ENCODE measurements at places on chromosomes 4 and X.
A peak's percentile ranks its signal among the peaks of the same experiment; 100 is the strongest.

- no peak for DNase-seq
These were observed 107.8 kb downstream of the TNIP2 start for GRCh38 chr4:2648159-2648814.

- no peak for DNase-seq
These were observed 584.2 kb upstream of the PCDH10 start for GRCh38 chr4:132564920-132565319.

- DNase-seq = peak; percentile 74
These were observed 153.8 kb upstream of the RAPGEF2 start for GRCh38 chr4:158949099-158949498.

- no peak for DNase-seq
These were observed 2.6 kb downstream of the CXCL6 start for GRCh38 chr4:73839071-73839470.

DNA sequence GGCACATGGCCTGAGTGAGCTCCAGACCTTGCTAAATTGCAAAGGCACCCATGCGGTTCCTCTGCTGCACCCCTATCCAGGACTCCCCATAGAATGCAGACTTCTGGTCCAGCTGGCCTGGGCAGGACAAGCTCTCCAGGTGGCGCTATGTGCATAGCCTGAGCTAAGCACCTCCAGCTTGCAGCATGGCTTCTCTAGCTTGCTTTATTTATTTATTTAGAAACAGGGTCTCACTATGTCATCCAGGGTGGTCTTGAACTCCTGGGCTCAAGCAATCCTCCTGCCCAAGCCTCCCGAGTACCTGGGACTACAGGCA, 5.5 kb upstream of the WFS1 start:
- peak; percentile 54 for DNase-seq

- DNase-seq = no peak
These were observed 41.3 kb upstream of the ASMTL start for GRCh38 chrX:1493877-1494510.

- peak; percentile 60 for DNase-seq
These were observed 24.2 kb downstream of the GPRIN3 start for GRCh38 chr4:89283226-89284009.

- no peak for DNase-seq
These were observed 882.2 kb downstream of the STIM2 start for GRCh38 chr4:27742816-27743215.

- DNase-seq = no peak
These were observed 48.2 kb upstream of the AADAT start for GRCh38 chr4:170137927-170138326.

GRCh38 chr4:112807083-112807482, 170.1 kb downstream of the LARP7 start:
- DNase-seq = no peak

GRCh38 chrX:287670-288069, 6.5 kb downstream of the PLCXD1 start:
- no peak for DNase-seq

- no peak for DNase-seq
These were observed 47.3 kb downstream of the SLIT2 start for GRCh38 chr4:20298986-20299385.

DNA sequence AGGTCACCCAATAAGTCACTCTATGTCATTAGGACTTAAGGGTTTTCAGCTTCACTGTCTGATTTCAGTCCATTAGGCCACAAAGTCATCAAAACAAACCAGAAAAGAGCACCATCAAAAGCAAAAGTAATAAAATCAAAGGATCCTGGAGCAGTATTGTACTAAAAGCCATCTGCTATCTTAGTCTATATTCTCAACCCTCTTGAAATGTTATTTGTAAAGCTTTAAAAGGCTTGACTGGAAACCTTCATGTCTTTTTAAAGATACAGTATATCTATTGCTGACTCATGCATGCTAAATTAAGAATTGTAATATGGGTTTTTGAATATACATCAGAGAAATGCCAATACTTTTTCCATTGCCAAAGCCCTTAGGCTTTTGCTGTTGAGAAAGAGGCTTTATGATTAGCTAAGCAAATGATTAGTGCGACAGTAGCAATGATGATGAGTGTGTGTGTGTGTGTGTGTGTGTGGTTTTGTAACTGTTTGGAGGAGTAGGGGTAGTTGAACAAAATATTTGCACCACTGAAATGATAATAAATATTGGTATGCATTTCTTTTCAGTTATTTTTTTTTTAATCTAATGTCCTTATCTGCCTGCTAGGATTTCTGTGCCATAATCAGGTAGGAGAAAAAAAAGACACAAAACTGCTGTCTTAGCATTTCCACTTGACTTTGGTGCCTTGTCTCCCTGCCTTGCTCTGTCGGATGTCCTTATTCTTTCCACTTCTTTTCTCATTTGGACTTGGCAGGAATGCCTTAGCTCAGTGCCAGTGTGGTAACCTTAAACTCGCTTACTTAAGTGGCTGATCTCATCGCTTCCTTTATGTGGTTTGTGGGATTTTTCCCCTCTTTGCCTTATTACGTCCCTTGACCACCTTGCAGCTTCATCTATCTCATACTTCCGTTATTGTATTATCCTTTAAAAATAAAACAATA, 119.7 kb downstream of the PCDH7 start:
- DNase-seq = peak; percentile 19

DNA sequence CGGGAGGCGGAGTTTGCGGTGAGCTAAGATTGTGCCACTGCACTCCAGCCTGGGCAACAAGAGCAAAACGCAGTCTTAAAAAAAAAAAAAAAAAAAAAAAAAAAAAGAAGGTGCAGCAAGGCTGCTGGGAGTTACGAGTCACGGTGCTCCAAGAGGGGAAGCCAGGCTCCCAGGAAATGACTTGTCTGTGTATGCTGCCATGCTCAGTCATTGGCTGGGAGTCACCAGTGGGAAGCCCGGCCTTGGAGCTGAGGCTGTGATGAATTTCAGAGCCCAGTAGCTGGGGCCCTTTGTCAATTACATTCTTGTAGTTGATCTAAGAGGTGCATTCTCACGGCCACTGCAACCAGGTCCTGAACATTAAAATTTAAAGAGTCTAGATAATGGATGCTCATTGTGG, 1105.1 kb upstream of the TENM3 start:
- DNase-seq = no peak

DNA sequence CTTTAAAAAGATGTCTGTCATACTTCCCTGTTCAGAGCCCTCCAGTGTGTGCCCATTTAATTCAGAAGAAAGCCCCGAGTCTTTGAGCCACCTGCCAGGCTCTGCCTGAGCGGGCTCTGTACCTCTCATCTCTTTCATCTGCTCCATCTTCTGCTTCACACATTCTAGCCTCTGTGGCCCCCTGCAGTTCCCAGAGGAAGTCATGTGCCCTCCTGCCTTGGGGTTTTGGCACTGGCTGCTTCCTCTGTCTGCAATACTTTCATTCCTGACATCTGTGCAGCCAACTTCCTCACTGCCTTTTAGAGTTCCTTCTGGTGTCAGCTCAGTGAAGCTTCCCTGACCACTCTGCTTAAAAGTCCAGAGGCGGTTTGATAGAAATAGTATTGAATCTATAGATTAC, 6.2 kb upstream of the STK32B start:
- peak; percentile 56 for DNase-seq

GRCh38 chr4:128668566-128668965, 140.9 kb upstream of the JADE1 start:
- DNase-seq = no peak

DNA sequence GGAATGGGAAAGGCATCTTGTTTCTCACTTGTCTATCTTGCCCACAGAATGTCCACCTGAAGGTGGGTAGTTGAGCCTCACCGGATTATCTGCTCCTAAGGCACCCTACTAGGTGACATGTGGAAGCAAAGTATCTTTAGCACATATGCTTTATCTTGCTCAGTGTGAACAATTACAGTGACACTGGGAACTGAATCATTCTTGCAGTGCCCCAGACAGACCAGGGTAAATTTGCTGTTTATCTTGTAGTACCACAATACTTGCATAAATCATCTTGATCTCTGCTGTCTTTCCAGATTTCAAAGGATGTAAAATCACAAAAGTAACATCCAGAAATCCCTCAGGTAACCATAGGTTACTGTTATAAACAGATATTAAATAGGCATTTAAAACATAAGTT, 930.0 kb upstream of the INTU start:
- no peak for DNase-seq

- DNase-seq = no peak
These were observed 192.1 kb downstream of the TBX22 start for GRCh38 chrX:80206647-80207046.

DNA sequence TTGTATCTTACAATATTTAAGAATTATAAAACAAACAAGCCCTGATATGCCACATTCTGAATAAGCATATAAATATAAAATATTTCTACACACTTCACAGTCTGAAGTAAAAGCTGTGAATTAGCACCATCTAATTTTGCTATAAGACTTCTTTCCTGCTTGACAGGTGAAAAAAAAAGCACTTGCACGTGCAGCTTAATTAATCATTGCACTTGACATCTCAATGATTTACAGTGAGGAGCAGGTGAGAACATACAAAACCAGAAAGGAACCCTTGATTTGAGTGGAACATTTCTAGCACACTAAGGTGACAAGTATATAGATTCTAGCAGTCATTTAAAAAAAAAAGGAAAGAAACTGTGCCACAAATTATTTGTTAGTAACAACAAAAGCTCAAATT, 47.9 kb downstream of the CHIC2 start:
- peak; percentile 36 for DNase-seq

DNA sequence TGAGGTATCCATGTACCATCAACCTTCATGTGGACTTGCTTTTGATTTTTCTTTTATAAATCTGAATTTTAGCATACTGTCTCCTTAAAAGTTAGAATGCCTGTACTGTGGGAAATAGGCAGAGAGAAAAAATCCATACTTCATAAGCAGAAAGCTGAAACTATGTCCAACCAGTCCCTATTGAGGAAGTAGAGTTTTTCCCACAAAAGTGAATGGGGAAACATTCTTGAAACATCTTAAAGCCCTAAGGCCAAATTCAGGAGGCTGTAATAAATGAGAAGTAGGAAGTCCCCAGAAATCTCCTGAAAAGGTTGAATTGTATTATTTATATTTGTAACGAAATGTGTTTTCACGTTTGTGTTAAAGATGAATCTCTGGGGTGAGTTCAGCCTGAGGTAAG, 56.3 kb downstream of the ENOX2 start:
- DNase-seq = no peak

DNA sequence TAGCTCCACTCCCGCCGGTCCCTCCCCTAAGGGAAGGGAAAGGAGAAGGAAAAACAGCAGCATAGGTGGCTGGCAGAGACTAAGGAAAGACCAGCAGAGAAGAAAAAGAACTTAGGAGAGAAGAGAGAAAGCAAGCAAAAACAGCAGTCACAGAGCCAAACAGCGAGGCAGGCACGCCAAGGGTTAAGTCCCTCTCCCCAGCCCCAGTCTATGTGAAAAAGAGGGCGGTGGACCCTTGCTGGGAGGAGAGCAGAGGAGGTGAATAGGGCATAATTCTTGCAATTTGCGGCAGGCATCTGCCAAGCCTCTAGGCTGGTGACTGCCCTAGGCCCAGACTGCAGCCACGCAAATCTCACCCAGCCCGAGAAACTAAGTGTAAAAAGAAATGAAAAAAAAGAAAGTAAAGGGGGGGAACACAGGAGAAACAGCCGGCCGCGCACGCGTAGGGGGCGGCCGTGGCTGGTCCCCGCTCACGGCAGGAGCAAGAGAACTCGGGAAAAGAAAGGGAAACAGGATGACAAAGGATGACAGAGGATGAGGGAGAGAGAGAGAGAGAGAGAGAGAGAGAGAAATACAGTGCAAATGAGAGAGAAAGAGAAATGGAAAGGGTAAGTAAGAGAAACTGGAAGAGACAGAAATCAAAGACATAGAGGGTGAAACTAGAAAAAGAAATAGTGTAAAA, 48.6 kb downstream of the MAGEA9 start:
- peak; percentile 16 for DNase-seq

DNA sequence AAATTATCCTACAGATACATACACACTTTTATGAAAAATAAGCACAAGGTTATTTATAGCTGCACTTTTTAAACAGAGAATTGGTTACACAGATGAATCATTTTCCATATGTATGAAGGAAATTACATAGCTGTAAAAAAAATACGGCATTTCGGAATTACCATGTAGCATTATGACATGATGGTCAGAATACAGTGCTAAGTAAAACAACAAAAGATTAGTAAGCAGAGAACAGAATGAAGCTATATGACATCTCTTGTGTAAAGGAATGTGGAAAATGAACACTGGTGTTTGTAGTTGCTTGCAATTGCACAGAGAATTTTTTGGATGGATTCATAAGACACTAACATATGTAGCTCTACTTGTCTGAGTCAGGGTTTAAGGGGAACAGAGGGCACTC, 1222.0 kb upstream of the PRKX start:
- DNase-seq = no peak

- DNase-seq = no peak
These were observed 7.2 kb downstream of the TIMM17B start for GRCh38 chrX:48890296-48890925.

DNA sequence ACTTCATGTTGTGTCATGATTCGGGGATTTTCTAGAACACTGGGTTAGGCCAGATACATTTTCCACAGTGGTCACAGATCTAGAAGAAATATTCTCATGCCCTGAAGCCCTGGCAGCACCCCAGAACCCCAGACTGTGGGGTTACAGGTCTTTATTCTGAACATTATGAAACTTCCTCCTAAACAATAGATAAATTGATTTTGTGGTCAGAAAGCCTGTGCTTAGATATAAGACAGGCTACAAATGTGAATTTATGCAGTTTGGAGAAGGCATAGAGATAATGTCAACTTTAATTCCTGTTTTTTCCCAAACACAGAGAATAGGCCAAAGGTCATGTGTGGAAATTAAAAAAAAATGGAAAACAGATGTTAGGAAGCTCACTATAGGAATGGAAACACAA, 492.9 kb downstream of the SPRY1 start:
- no peak for DNase-seq

DNA sequence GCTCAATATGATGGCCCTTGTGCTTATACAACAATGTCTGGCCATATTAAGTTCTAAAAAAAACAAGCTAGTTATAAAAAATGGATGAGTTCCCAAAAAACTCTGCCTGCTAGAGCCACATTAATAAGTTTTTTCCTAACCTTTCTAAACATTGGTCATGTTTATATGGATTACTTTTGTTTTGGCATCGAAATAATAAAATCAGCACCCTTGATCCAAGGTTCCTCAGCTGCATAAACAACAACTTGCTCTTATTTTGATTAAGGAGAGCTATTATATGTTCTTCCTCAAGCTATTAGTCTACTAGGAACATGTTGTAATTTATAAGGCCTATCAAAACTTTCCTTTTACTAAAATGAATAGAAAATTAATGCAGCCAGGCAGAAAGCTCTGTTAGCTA, 48.4 kb downstream of the UNC5C start:
- DNase-seq = no peak

GRCh38 chrX:6432226-6432625, 102.7 kb downstream of the VCX3A start:
- DNase-seq = no peak
